ENCODE measurements at places on chromosomes 3 and 15.
A peak's percentile ranks its signal among the peaks of the same experiment; 100 is the strongest.

- no peak for DNase-seq
Observed at GRCh38 chr15:81387621-81388435, 13.8 kb upstream of the TMC3 start.

GRCh38 chr3:162512488-162512887 is 1015.9 kb downstream of the OTOL1 start:
- DNase-seq, result no peak

GRCh38 chr3:32706348-32707025 is 21.5 kb downstream of the CNOT10 start:
- DNase-seq, result no peak

GRCh38 chr3:72722930-72723726 is 125.1 kb downstream of the SHQ1 start:
- DNase-seq, result peak; percentile 31

DNA sequence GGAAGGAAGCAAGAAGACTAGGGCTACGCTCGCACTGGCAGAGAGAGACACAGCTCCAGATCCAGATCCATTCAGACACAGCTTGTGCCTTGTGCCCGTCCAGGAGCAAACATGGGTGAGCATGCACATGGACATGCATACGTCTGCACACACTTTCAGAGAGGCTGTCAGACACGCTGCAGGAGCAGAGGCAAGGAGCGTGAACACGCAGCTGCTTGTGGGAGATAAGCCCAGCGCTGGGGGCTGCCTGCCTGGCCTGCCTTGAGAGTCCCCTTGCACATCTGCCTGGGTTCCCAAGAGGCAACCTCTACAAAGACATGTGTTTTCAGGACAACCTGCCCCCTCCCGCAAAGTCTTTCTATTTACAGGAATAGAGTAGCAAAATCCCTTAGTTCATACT is 13.6 kb upstream of the BAHD1 start:
- DNase-seq, result no peak

GRCh38 chr15:51048308-51048707 is 46.4 kb downstream of the TNFAIP8L3 start:
- no peak for DNase-seq

DNA sequence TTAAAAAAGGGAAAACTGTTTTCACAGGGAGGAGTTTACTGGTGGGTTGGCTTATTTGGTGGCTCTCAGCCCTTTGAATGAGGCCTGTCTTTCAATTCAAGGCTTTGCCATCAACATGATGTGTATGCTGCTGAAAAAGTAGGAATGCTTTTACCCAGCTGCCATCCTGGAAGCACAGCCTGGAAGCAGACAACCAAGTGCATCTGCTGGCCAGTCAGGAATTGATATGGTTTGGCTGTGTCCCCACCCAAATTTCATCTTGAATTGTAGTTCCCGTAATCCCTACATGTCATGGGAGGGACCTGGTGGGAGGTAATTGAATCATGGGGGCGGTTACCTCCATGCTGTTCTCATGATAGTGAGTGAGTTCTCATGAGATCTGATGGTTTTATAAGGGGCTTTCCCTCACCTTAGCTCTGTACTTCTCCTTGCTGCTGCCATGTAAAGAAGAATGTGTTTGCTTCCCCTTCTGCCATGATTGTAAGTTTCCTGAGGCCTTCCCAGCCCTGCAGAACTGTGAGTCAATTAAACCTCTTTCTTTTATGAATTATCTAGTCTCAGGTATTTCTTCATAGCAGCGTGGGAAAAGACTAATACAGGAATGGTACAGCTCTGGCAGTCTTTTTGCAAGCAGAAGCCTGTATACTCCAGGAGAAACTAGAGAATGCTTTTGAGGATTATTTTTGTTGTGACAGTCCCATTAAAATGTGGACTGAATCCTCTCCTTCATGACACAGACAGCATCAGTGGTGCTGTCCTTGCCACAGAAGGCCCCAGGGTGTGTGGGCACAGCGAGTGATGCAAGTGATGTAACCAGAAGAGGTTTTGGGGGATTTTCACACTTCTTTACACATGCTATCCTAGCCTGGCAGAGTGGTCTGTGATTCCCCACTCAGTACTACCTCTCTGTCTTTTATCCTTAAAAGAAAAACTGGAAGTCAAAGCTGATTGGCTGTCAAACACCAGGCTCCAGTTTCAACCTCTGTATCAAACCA is 20.0 kb downstream of the PLCL2 start:
- no peak for DNase-seq

GRCh38 chr3:12934431-12934830 is 93.1 kb upstream of the RPL32 start:
- DNase-seq, result no peak

- no peak for DNase-seq
Observed at GRCh38 chr3:188698436-188698835, 473.3 kb upstream of the TPRG1 start.

DNA sequence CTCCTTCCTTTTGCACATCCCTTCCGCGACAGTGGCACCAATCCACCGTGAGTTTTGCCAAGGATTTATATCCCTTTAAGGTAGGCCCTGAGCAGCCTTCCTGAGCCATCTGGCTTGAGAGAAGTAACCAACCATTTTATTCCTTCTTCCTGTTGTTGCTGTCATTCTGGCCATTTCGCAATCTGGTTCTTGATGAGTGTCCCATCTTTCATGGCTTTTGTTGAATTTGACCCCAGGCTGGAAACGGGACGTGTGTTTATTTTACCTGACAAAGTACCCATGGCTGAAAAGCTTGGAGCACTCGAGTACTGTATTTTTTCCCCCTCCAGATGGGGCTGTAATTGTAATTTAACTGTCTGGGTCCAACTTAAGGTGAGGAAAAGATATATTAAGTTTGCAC is 173.4 kb downstream of the WNT5A start:
- DNase-seq, result peak; percentile 46

GRCh38 chr15:72167445-72167844 is 30.1 kb downstream of the GRAMD2A start:
- no peak for DNase-seq

- no peak for DNase-seq
Observed at GRCh38 chr3:155658006-155658405, 86.9 kb downstream of the PLCH1 start.

DNA sequence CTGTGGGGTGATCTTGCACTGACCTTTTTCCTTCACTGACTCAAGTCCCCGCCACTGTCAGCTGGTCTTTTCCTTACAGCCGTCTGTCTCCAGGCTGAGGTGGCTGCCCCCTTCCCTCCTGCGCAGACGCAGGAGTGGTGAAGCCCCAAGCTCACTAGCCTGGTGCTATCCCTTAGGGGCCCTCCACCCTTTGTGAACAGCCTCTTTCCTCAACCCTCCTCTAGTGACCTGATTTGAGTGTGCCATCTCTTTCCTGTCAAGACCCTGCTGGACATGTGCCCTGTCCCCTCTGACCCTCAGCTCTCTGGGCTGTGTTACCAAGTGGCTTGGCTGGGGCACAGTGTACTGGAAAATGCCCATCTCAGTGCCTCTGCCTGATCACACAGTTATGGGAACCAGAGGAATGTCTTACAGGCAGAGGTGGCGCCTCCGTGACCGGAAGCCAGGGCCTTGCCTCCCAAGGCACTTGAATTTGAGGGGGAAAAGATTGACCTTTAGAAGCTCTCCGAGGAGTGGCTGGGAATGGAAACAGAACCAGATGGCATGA is 8.7 kb downstream of the KBTBD13 start:
- no peak for DNase-seq

DNA sequence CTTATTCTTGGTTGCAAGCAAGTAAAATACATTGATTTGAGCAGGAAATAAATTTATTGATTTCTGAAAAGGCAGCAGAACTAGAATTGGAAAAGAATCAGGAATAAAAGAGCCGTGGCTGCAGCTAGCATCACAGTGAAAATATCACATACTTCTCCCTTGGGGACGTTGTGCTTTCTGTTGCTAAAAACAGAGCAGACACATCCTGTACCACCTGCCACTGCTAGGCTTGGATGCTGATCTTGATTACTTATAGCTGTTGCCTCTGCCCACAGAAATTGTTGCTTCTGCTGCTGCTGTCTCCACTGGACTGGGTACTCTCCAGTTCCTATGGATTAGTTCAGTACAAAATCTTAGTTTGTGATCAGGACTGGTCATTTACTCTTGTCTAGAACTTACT is 283.8 kb downstream of the C3orf38 start:
- DNase-seq, result no peak

DNA sequence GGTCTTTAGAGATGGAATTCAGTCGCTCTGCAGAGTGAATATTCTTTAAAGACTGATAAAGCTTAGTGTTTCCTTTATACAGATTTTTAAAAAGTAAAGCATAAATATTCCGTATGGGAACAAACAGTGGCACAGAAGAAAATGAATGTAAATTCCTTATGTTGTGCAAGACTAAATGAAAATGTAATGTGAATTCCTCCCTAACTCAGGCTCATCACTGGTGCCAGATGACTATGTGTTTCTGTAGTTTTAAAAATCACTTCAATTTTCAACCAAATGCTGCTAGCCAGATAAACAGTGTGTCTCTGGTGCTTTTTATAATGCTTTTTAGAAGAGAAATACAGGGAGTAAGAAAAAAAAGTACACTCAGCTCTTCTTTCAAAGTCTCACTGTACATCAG is 154.8 kb upstream of the SNTN start:
- DNase-seq, result no peak

DNA sequence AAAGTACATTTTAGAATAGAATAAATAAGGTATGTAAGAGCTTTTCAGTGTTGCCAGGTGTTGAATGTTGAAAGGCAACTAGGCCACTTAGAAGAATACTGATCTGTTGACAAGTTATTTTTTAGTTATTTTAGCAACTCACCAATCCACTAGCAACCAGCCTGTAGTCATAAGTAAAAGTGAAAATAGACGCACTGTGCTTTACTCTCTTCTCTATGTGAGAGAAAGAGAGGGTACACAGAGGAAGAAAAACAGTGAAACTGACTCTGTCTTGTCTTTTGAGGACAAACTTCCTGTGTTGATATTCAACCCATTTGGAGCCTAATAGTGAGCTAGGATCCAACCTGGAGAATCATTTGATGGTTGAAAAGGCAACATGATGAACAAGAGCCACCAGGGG is 327.1 kb upstream of the GOLIM4 start:
- no peak for DNase-seq

GRCh38 chr3:161977063-161977462 is 480.5 kb downstream of the OTOL1 start:
- DNase-seq, result no peak

GRCh38 chr3:100603469-100603868 is 5.9 kb upstream of the ADGRG7 start:
- DNase-seq, result peak; percentile 7

GRCh38 chr3:131561511-131561910 is 58.7 kb upstream of the MRPL3 start:
- no peak for DNase-seq

- no peak for DNase-seq
Observed at GRCh38 chr3:69959581-69959980, 40.0 kb upstream of the SAMMSON start.

- no peak for DNase-seq
Observed at GRCh38 chr3:186996356-186996755, 66.0 kb downstream of the ST6GAL1 start.

GRCh38 chr3:104349836-104350235 is 1016.9 kb upstream of the ALCAM start:
- DNase-seq, result no peak

- no peak for DNase-seq
Observed at GRCh38 chr15:80890341-80891005, 99.1 kb downstream of the MESD start.

GRCh38 chr3:49271047-49271446 is 6.0 kb downstream of the C3orf62 start:
- no peak for DNase-seq

DNA sequence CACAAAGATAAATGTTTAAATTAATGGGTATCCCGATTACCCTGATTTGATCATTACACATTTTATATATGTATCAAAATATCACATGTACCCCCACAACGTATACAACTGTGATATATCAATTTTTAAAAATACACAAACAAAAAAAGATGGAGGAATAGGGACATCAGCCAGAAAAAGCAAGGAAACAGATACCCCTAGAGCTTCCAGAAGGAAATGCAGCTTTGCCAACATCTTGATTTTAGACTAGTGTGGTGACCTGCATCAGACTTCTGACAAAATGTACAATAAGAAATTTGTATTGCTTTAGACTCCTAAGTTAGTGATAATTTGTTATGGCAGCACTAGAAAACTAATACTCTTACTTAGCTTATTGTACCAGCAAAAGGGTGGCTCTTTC is 483.8 kb downstream of the TUSC7 start:
- DNase-seq, result no peak

- DNase-seq, result no peak
Observed at GRCh38 chr3:118400886-118401285, 633.8 kb downstream of the IGSF11 start.

- DNase-seq, result no peak
Observed at GRCh38 chr15:93859176-93859575, 372.2 kb upstream of the MCTP2 start.

DNA sequence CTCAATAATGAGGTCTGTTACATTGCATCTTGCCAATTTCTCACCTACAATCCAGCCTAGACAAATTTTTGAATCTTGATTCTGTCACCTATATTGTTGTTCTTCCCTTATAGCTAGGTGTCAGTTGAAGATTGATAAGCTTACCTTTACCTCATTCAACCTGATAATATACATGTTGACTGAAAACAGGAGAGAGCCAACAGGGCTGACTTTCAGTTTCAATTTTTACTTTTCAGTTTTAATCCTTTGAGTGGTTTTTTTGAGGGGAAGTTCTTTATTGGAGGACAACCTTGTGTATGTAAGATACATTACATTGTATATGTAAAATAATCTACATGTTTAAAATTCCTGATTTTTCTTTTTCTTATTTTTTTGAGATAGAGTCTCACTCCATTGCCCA is 5.8 kb downstream of the ATP13A5 start:
- DNase-seq, result no peak

DNA sequence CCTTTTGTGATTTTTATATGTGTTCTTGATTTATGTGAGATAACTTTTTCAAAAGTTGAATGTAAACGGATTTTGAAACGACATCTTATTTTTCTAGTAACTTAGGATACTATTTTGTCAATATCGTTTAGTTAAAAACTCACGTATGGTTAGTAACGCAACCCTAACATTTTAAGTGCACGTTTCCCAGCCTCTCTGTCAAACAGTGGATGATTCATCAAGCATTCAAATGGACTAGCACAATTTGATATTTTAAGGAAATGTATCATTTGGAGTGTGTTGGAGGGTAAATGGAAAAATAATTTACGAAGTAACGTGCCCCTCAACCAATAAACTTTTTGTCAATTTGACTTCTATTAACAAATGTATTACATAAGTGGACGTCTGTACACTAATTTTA is 23.3 kb downstream of the RTP3 start:
- no peak for DNase-seq

GRCh38 chr15:100779331-100780207 is 100.1 kb upstream of the ALDH1A3 start:
- no peak for DNase-seq

GRCh38 chr3:131356006-131356595 is 25.5 kb upstream of the NUDT16 start:
- DNase-seq, result no peak

Measured in DMS153 (cell line).